ENCODE measurements at places on chromosomes 3 and 15.

GRCh38 chr3:50466177-50466576, 37.3 kb downstream of the CACNA2D2 start:
- DNase-seq: no peak

DNA sequence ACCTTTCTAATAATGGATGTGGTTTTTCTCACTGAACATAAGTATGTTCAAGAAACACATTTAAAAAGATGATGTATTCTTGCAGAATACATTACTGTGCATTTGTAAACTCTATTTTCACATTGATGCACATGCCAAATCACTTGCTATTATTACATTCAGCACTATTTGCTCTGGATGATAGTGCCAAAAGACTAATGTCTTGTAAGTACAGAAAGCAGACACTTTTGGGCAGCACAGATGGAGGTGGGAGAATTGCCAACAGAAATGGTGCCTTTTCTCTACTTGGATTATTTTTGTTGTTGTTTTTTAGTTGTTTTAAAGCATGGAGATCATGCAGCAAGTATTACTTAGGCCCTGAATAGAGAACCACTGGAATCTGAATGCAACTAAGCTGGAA, 10.2 kb upstream of the FGF12 start:
- DNase-seq: no peak

DNA sequence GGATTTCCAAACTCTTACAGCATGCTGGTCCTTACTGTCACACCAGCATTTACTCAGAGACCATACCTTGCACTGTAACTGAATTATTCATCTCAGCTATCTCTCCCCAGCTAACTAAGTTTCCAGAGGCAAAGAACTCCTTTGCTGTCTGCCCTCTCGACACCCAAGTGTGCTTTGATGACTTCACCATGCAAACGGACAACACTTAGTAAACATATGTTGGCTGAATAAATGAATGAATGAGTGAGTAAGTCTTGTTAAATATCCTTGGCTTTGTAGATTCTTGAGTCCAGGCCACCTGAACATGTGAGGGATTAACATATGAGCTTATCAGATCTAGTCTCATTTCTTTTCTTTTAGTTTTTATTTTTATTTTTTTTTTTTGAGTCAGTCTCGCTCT, 138.2 kb downstream of the PLD1 start:
- DNase-seq: no peak

GRCh38 chr3:99768126-99768525, 49.5 kb upstream of the CMSS1 start:
- no peak for DNase-seq

- no peak for DNase-seq
These were observed 51.4 kb downstream of the PCOLCE2 start for GRCh38 chr3:142837526-142837925.

- DNase-seq: no peak
These were observed 101.4 kb upstream of the TRPM1 start for GRCh38 chr15:31202953-31203352.

- DNase-seq: no peak
These were observed 54.7 kb downstream of the ISL2 start for GRCh38 chr15:76391309-76391708.

DNA sequence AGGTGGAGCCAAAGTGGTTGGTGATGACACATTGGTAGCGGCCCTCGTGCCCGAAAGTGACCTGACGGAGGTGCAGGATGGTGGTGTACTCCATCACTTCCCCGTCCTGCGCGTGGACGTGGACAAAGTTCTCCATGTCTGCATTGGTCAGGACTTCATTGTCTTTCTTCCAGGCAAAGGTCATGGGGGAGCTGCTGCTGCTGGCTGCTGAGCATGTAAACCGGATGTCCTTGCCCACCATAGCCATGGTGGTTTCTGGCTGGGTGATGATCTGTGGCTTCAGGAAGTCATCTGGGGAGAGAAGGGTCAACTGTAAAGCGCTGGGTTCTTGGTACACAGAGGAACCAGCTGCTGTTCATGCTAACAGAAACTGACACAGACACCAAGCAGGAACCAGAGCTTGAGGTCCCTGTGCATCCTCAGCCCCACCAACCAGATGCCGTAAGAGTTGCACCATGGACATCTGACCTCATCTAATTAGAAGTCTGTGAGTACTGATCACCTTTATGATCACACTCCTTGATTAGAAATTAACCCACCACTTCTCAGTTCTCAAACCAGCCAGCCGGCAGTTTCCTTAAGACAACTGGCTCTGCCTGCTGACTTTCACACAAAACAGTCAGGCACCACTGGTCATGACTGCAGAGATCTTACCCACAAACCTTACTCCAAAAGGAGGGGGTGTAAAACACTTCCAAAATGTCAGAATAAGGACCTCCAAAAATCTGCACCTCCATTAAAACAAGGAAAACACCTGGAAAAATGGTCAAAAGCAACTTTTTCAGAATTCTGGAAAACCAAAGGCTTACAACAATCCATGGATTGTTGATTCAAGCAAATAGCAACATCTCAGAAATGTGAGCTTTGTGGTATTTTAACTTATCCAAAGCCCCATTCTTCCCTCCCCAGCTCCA, 114.6 kb downstream of the LRIG1 start:
- no peak for DNase-seq

GRCh38 chr3:148379763-148380382, 317.8 kb upstream of the AGTR1 start:
- peak; percentile 45 for DNase-seq

- no peak for DNase-seq
These were observed 117.9 kb upstream of the HACD2 start for GRCh38 chr3:123702720-123703119.

DNA sequence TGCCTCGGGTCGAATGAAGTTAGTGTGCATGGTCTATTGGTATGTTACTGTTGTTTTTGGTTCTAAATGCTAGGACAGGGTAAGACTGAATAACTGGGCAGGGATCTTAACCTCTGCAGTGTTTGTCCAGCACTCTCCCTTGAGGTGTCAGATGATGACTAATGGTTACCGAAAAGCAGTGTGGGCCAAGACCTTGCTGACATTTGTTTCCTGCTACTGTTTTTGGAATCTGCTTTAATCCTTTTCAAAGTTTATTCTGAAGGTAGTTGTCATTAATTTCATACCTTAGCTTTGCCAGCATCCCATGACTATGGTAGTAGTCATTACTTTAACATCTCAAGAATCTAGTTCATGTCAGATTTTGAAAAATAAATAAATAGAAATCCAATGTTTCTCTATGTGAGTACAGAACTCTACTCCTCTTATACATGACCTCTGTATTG, 117.0 kb downstream of the P3H2 start:
- no peak for DNase-seq

- DNase-seq: no peak
These were observed 31.3 kb upstream of the WNT5A start for GRCh38 chr3:55518451-55518850.

GRCh38 chr3:52534281-52535183, 875 bp upstream of the NT5DC2 start:
- no peak for DNase-seq

DNA sequence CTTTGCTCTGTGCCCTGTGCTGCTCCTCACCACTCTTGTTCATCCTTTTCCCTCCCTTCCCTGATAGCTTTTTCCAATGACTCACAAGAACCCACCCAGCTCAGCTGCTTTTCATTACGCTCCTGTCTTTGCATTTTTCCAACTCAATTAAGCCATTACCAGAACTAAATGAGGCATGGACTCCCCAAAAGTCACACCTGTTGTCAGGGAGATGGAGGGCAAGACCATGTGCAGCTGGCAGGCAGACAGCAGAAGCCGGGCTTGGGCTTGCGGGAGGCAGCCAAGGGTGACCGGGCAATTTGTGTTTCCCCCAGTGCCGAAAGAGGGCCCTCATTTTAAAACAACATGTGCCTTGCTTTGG, 64.3 kb downstream of the CASR start:
- no peak for DNase-seq

- DNase-seq: peak; percentile 92
These were observed at the start of gene PLSCR4 for GRCh38 chr3:146250449-146251382. TSS of gene PLSCR4 (minus strand) at chr3:146251105. CDS start at chr3:146222071, 29,034 bp downstream.

- no peak for DNase-seq
These were observed 128.0 kb upstream of the CRBN start for GRCh38 chr3:3307491-3307890.

GRCh38 chr3:172595664-172596393, 72.6 kb upstream of the TNFSF10 start:
- peak; percentile 73 for DNase-seq

DNA sequence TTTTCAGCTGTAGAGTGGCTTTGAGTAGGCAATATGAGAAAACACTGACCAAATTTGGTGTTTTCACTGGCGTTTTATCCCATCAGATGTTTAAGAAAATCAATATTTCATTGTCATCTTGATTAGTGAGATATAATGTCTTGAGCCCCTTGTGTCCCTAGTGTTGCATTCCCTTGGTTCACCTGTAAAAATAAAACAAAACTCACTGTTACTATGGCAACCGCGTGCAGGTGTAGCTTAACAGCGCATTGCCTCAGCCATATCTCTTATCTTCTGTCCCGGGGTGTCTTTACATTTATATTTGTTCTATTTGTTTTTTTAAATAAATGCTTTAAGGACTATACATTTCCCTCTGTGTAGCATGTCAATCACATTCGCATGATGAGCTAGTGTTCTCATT, 551.6 kb downstream of the ZIC1 start:
- DNase-seq: no peak

DNA sequence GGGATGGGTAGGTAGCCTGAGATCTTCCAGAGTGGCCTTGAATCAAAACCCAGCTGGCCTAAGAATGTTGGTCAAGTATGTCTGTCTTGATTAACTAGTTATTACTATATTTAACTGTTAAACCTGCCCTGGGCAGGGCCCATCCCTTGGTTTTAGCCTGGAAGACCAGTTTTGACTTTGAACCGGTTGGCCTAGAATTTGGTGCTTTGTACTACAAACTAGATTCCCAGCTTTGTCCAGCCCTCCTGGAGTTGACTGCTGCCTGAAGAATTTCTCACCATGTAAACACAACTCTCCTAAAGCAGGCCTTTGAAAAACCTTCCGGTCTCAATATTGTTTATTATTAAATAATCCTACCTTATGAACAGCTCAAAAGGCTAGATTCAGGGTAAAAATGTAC, 16.0 kb downstream of the C15orf62 start:
- no peak for DNase-seq

GRCh38 chr15:67108122-67108961, 42.9 kb downstream of the SMAD3 start:
- no peak for DNase-seq

GRCh38 chr15:36579792-36580431, 486 bp downstream of the CDIN1 start:
- DNase-seq: peak; percentile 52

DNA sequence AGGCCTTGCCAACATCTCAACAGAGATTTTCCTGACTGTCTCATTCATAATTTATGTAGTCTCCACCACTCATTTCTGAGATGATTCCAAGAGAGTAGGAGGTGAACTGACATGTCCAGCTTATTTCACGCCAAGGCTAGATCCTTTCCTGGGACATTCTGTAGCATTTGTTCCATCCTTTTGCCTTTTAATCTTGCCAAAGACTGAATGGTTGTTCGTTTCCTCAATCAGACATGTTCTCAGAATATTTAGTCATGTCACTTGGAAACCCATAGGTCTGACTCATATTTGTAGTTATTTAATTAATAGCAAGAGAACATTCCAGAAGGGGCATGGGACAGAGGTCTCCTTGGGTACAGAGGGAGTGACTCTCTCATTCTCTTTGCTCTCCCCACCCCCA, 80.9 kb downstream of the DHX36 start:
- no peak for DNase-seq

GRCh38 chr3:29760226-29760685, 479.4 kb downstream of the RBMS3 start:
- DNase-seq: no peak

- DNase-seq: no peak
These were observed 63.8 kb upstream of the SNRPA1 start for GRCh38 chr15:101358895-101359294.

- DNase-seq: peak; percentile 26
These were observed 34.4 kb downstream of the RAF1 start for GRCh38 chr3:12629560-12629959.

DNA sequence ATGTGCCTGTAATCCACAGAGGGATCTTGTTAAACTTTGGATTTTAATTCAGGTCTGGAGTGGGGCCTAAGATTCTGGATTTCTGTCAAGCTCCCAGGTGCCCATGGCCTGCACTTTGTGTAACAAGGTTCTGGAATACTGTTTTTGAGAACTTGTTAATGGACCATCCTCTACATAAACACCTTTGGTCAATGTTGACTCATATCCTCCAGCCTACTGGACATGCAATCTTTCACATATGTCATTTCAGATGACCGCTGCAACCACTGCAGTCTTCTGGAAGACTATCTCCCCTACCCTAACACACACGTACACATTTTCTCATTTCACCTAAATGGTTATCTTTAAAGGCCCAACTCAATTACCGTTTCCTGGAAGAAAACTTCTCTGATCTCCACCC, 302.1 kb upstream of the TPRG1 start:
- no peak for DNase-seq

DNA sequence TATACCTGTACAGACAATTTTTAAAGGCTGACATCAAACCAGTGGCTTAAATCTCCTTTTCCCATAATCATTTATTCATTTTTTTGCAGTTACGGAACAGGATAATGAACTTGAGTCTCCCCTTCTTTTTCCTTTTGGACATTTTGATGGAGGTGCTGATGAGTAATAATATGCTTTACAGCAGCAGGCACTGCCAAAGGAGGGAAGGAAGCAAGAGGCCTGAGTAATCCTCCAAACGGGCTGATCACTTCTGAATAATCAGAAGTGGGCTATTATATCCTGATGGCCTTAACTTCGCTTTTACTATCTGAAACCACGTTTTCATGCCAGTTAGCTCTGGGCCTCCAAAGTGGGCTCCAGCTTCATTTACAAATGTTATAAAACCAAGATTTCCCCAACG, 527.2 kb downstream of the FOXP1 start:
- DNase-seq: no peak

- DNase-seq: no peak
These were observed 362.3 kb upstream of the CBLB start for GRCh38 chr3:106231086-106231485.

DNA sequence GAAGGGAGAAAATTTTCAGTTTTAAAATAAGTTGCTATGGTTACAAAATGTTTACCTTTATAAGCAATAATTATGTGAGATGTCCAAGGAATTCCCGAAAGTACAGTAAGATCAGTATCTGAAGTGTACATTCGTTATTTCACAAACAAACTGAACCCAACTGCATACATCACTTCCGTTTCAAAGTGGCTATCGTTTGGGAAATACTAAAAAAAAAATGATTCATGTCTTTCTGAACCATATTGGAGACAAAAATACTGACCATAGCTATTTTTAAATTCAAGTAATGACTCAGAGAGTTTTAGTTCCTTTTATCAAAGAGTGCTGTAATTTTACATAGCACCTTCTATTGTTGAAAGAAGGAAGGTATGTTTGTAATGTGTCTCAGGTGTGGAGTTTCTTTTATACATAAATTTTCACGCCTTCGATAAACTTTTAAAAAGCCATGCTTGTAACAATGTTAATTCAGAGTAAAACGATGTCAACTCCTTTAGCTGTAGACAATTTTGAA, 8.0 kb upstream of the ANKRD28 start:
- DNase-seq: peak; percentile 55

- DNase-seq: no peak
These were observed 45.0 kb downstream of the SOX2 start for GRCh38 chr3:181756645-181757297.
